ENCODE measurements at places on chromosomes 5 and 9.

DNA sequence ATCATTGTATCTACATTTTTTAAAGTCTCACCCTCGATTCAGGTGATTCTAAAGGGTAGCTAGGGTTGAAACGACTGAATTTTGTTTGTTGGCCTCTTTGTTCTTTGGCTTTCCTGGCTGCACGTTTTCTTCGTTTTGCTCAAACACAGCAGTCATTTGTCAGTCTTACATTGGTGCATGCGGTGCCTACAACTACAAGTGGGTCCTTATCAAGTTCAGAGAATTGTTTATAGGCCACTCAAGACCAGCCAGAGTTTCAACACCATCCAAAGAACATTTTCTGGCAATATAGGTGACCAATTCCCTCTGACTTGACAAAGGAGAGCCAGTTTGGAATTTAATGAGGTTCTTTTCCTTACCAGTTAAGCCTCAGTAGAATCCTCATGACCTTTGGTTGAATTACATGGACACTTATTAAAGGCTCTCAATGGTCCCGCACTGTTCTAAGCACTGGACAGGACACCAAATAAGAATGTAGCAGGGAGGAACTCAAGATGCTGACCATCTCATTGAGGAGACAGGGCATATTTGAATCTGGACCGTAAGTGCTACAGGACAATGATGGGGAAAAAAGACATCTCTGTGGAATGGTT is 119.0 kb upstream of the DMRT1 start:
- no peak for DNase-seq

- DNase-seq, result peak; percentile 35
These were observed 1.8 kb downstream of the TIFAB start for GRCh38 chr5:135450336-135450735.

DNA sequence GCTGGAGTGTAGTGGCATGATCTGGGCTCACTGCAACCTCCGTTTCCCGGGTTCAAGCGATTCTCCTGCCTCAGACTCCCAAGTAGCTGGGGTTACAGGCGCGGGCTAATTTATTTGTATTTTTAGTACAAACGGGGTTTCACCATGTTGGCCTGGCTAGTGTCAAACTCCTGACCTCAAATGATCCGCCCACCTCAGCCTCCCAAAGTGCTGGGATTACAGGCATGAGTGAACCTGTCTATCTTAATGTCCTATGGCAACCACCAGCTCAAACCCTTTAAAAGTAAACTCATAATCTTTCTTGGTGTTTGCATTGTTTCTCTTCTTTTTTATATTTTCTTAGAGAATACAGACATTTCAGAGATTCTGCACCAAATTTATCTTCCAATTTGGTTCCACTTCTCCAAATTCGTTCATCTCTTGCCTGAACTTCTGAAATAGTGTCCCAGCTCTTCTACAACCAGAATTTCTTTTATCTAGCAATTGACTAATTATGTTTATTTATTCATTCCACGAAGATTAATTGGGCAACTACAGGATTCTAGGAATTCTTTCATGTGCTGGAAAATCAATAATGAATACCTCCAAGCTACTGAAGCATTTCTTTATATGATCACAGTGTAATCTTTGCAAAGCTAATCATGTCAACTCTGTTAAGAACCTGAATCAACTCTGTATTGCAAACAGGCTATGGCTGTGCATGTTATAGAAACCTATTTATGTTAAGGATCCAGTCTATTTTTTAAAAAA is 60.0 kb upstream of the TYRP1 start:
- DNase-seq, result no peak

- DNase-seq, result no peak
These were observed 22.6 kb upstream of the SLC12A7 start for GRCh38 chr5:1134478-1134877.

DNA sequence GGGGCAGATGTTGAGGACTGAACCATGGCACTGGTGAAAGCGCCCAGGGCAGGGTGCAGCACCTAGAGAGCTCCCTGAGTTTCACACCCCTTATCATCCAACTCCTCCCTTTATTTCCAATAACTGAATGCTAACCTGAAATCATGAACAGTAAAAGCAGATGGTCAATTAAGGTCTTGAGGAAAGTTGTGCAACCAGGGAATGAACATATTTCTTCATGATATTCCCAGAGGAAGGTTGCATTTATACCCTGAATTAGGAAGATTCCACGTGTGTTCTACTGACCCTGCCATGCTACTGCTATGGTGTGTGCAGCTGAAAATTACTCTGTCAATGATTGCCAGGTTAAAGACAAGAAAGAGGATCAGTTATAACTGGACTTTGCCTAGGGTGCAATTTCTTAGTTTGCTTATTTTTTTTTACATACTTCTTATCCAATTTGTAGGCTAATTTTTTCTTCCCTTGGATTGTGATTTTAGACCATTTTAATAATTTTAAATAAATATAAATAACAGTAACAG is 319.8 kb downstream of the SEMA5A start:
- DNase-seq, result no peak

- no peak for DNase-seq
These were observed 445.2 kb downstream of the ELAVL2 start for GRCh38 chr9:23380821-23381220.

GRCh38 chr5:178224403-178224802 is 8.2 kb downstream of the PHYKPL start:
- no peak for DNase-seq

- DNase-seq, result no peak
These were observed 151.8 kb upstream of the TLX3 start for GRCh38 chr5:171157276-171157675.

DNA sequence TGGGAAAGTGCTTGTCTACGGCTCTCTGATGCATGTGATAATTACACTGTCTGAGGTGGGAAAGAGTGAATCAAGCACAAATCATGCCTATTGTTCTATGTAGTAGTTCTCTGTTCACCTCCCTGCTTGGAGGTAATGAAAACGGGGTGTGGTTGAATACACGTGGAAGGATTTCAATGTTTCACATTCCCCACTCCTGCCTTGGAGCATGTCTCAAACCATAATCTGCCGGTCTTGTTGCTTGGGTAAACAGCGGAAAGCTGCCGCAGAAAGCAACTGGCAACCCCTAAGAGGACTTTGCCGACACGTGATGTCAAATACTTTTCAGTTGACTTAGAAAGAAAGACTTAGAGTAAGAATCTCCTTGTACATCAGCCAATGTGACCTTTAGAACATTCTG is 63.5 kb upstream of the MOCS2 start:
- no peak for DNase-seq

GRCh38 chr5:10836986-10837385 is 76.0 kb upstream of the DAP start:
- no peak for DNase-seq

DNA sequence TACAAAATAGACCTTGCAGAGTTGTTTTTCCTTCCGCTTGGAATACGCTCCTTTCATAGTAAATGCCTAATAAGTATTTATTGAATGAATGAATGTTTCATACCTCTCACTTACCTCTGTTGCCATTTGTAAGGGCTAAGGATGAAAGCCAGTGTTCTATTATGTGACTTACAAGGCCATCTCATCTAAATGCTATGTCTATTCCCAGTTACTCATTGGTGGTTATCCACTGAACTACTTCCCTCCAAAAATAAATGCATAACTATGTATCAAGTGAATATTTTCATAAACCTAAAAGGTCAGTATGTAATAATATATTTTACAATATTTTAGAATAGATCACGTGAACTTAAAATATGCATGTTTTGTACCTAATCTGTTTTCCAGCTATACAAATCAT is 670.5 kb upstream of the RGMB start:
- no peak for DNase-seq

GRCh38 chr5:126044931-126045565 is 378.2 kb upstream of the GRAMD2B start:
- DNase-seq, result no peak

DNA sequence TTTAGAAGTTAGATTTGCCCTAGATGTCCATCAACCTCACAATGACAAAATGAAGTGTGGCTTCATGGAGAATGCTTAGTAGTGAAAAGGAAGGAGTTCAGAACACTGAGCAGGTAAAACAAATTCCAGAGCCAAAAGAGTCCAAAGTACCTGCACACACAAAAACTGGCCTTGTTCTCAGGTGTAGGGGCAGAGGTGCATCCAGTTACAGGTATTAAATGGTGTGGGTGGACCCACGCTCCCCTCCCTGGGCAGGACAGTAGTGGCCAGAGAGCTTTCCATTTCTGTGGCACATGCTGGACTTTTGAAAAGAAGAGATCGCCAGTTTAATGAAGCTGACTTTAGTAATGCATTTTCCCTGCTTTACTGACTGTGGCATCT is 47.2 kb downstream of the SECISBP2 start:
- no peak for DNase-seq

GRCh38 chr9:34070606-34071324 is 22.1 kb upstream of the UBAP2 start:
- DNase-seq, result no peak

GRCh38 chr9:18705796-18706392 is 231.9 kb downstream of the ADAMTSL1 start:
- DNase-seq, result no peak

- no peak for DNase-seq
These were observed 30.4 kb upstream of the FYB1 start for GRCh38 chr5:39249564-39250274.

DNA sequence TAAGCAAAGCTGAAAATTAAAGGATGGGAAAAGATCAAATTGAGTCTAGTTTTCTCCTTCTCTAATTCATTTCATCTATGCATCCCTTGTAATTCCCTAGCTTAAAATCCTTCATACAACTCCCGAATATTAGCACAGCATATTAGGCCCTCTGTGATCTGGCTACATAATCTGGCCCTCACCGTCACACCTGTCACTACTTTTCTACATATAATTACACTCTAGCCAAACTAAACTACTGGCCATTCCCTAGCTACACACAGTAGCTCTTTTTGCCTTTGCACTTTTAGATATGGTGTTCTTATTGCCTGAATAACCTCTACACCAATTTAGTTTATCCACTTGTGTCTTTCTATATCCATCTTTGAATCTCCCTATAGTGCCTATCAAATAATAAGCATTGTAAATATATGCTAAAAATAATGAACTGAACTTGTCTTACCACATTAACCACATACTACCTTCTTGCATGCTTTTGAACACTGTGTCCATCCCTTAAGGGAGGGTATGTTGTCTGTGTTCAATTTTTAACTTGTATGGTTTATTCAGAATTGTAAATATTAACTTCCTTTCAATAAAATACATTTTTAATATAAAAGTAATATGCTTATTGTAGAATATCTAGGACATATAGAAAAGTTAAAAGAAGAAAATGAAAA is 15.9 kb downstream of the RANBP6 start:
- no peak for DNase-seq

DNA sequence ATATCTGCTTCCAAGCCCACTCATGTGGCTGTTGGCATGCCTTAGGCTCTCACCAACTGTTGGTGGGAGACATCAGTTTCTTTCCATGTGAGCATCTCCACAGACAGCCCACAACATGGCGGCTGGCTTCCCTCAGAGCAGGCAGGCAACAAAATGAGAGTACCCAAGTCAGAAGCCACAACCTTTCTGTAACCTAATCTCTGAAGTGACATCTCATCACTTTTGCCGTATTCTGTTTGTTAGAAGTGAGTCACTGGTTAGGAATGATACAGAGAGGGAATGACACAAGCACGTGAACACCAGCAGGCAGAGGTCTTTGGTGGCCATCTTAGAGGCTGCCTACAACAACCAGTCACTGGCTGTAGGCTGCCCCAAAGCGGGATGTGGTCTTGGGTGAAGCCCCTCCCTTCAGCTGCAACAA is 88.6 kb upstream of the RASGRF2 start:
- no peak for DNase-seq

- DNase-seq, result peak; percentile 38
These were observed 126.3 kb downstream of the C5orf15 start for GRCh38 chr5:133841831-133842750.

DNA sequence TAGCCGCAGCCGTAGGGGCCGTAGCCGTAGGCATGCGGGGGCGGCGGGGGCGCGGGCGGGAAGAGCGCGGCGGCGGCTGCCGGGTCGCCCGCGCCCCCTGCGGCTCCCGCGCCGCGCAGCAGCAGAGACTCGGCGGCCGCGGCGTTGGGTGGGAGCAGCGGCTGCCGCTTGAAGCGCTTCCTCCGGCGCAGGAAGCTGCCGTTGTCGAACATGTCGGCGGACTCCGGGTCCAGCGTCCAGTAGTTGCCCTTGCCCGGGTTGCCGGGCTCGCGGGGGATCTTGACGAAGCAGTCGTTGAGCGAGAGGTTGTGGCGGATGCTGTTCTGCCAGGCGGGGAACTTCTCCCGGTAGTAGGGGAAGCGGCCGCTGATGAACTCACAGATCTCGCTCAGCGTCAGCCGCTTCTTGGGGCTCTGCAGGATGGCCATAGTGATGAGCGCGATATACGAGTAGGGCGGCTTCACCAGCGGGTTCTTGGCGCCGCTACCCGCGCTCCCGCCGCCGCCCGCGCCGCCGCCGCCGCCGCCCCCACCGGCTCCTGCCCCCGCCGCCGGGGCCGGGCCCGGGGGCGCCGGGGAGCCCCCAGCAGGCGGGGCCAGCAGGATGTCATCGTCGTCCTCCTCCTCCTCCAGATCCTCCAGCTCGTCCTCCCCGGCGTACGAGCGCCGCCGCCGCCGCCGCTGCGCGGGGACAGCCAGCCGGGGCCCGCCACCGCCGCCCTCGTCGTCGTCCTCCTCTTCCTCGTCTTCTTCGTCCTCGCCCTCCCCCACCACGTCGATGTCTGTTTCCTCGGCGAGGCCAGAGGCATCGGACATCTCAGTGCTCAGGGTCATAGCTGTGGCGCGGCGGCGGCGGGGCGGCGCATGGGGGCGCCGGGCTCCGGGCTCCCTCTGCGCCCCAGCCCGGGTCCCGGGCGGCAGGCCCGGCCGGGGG is 781 bp downstream of the FOXD1 start:
- DNase-seq, result peak; percentile 68

GRCh38 chr5:102910240-102911226 is 155.4 kb downstream of the PAM start:
- DNase-seq, result no peak

DNA sequence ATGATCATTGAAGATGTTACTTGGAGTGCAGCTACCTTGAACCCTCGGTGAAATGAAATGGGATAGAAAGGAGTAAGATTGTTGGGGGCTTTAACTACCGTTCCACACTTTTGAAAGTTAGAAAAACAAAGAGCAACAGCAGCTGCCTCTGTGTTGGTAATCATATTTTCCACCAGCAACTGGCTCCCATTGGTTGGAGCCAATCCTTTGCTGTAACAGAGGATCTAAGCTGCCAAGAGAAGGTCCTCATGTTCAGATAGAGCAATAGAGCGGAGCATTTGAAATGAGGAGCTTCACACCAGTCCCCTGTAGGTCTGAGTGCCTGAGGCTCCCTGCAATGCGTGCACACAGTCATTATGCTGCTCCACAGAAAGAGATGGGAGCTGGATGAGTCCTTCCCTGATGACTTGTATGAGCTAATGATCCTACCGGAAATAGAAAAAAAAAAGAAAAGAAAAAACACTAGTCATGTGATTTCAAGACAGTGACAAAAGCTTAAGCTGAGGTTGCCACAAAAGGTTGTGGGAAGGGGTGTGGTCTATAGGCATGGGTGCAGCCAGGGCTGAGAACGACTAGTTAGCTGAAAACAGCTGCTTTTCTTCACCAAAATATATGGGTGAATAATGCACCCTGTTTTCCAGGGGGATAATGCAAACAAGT is 300.7 kb downstream of the MLLT3 start:
- DNase-seq, result no peak

All from aorta (tissue), 5 donors.